ENCODE measurements at places on chromosomes 7 and 10.

DNA sequence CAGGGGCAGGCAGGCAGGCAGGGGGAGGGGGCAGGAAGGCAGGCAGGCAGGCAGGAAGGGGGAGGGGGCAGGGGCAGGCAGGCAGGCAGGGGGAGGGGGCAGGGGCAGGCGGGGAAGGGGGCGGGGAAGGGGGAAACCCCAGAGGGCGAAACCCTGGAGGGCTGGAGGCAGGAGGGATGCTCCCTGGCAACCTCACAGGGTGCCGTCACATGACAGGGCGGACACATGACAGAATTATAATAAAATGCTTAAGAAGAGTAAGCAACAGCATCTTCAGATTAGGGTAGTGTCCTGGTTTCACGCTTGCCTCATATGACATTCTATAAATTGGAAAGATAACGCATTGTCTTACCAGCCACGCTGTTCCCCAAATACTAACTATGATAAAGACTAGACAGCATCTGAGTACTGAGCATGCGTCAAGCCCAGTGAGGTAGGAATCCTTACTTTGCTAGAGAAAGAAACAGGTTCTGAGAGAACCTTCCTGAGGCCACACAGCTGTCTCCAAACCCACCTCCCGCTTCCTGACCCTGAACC, 131.6 kb downstream of the DIP2C start:
- no peak overlapping the region for H3K27ac ChIP-seq
- peaks cover 35% of the 10 kb centered on the region for H3K4me1 ChIP-seq
- no peak for DNase-seq

GRCh38 chr7:82566752-82567151, 123.2 kb upstream of the CACNA2D1 start:
- no peaks in the 10 kb centered on the region for H3K36me3 ChIP-seq
- H3K27me3 ChIP-seq: no peaks in the 10 kb centered on the region
- no peak overlapping the region for H3K27ac ChIP-seq
- no peak for DNase-seq
- H3K4me1 ChIP-seq: peaks cover 11% of the 10 kb centered on the region
- no peak overlapping the region for H3K4me3 ChIP-seq

- no peaks in the 10 kb centered on the region for H3K27me3 ChIP-seq
- peaks cover 31% of the 10 kb centered on the region for H3K4me1 ChIP-seq
- H3K36me3 ChIP-seq: peaks cover 16% of the 10 kb centered on the region
- H3K27ac ChIP-seq: peak overlapping the region; percentile 77
- DNase-seq: peak; percentile 31
- peak overlapping the region; percentile 61 for H3K4me3 ChIP-seq
These were observed 13.9 kb downstream of the CUBN start for GRCh38 chr10:17115683-17116082.

GRCh38 chr7:45700556-45700955, 126.4 kb downstream of the ADCY1 start:
- DNase-seq: no peak
- H3K4me1 ChIP-seq: no peaks in the 10 kb centered on the region
- no peak overlapping the region for H3K4me3 ChIP-seq
- no peak overlapping the region for H3K27ac ChIP-seq
- no peaks in the 10 kb centered on the region for H3K36me3 ChIP-seq

DNA sequence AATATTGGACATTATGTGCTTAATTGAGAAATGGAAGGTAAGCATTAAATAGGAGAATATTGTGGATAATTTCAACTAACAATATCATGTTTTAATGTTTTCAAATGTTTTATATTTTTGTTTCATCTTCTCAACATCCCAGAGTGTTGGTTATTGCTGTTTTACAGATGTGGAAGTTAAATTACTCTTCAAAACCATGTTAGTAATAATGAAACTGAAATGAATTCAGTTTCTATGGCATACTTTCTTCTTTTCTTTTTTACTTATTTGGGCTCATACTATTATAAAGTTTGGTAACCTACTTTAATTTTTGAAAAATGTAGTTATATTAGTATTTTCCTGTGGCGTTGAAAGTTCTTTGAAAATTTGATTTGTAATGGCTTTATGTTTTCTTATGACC, 4.2 kb downstream of the GLRX3 start:
- no peak for DNase-seq
- H3K4me3 ChIP-seq: no peak overlapping the region
- H3K4me1 ChIP-seq: peaks cover 24% of the 10 kb centered on the region
- H3K36me3 ChIP-seq: peaks cover 42% of the 10 kb centered on the region

DNA sequence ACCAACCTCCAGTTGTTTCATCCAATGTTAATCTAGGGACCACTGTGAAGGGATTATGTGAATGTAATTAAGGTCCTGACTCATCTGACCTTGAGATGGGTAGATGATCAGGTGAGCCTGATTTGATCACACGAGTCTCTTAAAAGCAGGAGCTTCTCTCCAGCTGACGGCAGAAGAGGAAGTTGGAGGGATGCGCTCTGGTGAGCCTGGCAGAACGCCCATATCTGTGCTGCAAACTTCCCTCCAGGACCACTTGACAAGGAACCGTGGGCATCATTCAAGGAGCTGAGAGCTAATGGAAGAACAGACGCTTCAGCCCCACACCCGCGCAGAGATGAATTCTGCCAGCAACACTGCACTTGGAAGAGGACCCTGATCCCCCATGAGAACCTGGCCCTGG, 642.4 kb downstream of the TNS3 start:
- H3K4me3 ChIP-seq: no peak overlapping the region
- no peaks in the 10 kb centered on the region for H3K27me3 ChIP-seq
- peaks cover 2% of the 10 kb centered on the region for H3K4me1 ChIP-seq
- H3K27ac ChIP-seq: no peak overlapping the region
- H3K36me3 ChIP-seq: peaks cover under 1% of the 10 kb centered on the region

DNA sequence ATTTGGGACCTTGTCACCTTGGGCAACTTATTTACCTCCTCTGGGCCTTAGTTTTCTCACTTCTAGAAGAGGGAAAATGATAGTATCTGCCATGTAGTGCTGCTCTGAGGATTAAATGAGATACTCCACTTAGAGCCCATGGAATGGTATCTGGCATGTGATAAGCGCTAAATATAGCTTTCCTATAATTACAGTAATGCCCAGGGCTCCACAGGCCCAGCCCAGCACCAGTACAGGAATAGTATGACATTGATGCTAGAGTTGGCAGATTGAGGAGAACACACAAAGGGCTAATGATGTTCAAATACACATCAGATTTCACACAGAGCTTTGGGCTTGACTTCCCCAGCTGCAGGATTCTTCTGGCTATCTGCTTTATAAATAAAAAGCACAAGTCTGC, 34.9 kb downstream of the FAS start:
- no peak overlapping the region for H3K27ac ChIP-seq
- H3K27me3 ChIP-seq: no peaks in the 10 kb centered on the region
- H3K36me3 ChIP-seq: no peaks in the 10 kb centered on the region
- H3K4me3 ChIP-seq: no peak overlapping the region

- no peaks in the 10 kb centered on the region for H3K27me3 ChIP-seq
- no peak overlapping the region for H3K4me3 ChIP-seq
- DNase-seq: no peak
- H3K36me3 ChIP-seq: peaks cover 9% of the 10 kb centered on the region
- H3K4me1 ChIP-seq: peaks cover 56% of the 10 kb centered on the region
- H3K27ac ChIP-seq: no peak overlapping the region
These were observed 107.0 kb upstream of the ZMIZ1 start for GRCh38 chr10:78961760-78962159.

- H3K4me1 ChIP-seq: peaks cover 25% of the 10 kb centered on the region
- no peaks in the 10 kb centered on the region for H3K27me3 ChIP-seq
- peak overlapping the region; percentile 73 for H3K27ac ChIP-seq
- DNase-seq: peak; percentile 5
These were observed 13.6 kb downstream of the PON2 start for GRCh38 chr7:95421000-95421846.
